ENCODE measurements at places on chromosomes 7 and 10.

- no peak for DNase-seq
Measured at GRCh38 chr10:81136261-81136660, 598.6 kb downstream of the SH2D4B start.

GRCh38 chr10:124630551-124630950, 113.6 kb downstream of the FAM53B start:
- no peak for DNase-seq

- DNase-seq, result peak; percentile 20
Measured at GRCh38 chr7:30727061-30727945, 24.6 kb upstream of the INMT start.

GRCh38 chr10:21791276-21791675, 212.3 kb downstream of the DNAJC1 start:
- no peak for DNase-seq

DNA sequence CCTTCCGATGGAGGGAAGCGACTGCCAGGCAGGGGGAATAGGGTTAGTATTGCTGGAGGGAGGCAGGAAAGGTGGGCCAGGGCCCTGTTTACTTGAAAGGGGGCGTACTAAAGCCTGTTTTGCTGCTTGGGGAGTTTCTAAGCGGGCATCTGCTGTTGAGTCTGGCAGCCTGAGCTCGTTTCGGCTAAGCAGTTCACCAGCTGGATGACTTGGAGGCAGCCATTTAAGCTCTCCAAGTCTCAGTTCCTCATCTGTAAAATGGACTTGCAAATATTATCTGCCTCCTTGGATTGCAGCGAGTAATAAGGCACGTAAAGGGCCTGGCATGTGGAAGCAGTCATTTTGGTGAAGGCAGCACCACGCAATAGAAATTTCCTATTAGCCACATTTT, 44.0 kb downstream of the LDB3 start:
- no peak for DNase-seq

DNA sequence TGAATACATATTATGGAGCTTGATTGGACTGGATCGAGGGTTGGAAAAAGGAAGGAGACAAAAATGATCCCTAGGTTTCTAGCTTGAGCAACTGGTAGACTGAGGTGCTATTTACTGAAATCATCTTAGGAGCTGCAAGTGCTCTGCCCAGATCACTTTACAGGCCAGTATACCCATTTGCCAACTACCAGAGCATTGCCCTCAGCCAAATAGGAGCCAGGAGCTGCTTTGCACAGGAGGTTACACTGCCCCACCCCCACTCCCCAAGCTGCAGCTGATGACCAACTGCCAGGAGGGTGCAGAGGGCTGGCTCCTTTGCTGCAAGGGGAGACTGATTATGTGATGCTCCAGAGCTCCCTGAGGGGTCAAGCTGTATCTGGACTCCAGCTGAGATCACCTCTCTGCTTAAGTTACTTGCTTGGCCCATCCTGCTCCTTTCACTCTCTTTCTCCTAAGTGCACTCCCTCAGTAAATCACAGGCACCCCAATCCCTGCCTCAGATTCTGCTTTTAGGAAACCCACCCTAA, 275.4 kb downstream of the ZEB1 start:
- DNase-seq, result no peak

DNA sequence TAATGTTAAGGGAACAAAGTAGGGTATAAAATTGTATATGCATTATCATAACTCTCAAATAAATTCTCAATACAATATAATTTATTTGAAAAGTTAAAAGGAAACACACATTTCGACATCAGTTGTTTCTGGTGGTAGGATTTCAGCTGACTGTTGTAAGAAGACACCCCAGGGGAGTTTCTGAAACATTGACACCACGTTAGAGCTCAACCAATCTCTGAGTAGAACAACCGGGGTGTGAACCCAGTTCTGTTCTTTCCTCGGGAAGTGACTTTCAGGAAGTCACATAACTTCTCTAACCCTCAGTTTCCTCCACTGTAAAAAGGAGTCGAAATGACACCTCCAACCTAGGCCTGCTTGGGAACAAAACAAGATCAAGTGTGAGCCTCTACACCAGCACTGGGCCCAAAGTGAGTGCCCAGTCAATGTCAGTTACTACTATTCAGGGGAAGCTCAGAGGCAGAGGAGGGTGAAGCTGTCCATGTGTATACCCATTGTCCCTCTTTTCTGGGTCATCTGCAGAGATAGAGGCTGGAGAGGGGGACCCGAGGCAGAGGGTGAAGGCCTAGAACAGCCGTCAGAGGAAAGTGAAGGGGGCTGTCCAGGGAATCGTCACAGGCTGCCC, 67.1 kb downstream of the AOAH start:
- no peak for DNase-seq

- DNase-seq, result no peak
Measured at GRCh38 chr7:138954545-138955475, 26.4 kb downstream of the KIAA1549 start.

DNA sequence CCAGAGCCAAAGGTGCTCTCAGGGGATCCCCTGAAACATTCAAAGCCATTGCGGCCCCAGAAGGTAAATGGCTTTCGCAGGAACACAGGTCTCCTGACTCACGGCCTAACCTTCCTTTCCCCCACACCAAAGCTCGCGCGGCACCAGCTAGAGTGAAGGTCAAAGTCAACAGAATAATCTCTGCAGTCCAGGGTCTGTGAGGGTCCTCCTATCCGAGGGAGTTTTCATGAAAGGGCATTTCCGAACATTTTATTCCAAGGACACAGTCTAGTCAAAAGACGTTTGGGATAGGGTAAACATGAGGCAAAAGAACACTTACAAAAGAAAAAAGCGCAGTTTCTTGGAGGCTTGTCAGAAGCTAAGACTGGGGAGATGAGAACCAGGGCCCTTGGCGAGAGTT, 559 bp upstream of the STEAP2 start:
- no peak for DNase-seq

DNA sequence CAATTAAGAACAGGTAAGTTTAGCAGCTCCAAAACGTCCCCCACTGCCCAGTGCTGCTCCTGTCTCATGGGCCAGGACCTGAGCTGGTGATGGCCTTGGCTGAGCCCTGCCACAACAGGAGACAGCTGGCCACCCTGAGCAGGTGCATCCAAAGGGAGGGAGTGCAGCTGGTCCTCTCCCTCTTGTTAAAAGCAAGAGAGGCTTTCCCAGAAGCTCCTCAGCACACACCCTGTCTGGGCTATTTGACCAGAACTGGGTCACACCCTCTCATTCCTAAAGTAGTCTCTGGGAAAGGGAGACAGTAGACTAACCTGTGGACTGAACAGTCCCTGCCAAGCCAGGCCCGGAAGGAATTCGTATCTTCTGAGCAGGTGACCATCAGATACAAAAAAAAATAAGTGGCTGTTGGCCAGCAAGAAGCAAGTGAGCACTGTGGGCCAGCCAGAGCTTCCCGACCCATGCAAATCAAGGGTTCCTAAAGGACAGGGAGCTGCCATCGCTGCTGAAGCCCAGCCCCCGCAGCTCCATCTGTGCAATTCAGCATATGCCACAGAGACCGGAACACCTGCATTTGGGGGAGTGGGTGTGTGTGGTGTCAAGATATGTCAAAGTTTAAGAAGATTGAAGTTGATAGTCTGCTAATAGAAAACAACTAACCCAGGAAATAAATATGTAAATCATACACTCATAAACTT, 2.1 kb upstream of the TMEM72 start:
- no peak for DNase-seq

- no peak for DNase-seq
Measured at GRCh38 chr10:130761788-130762301, 549.7 kb downstream of the TCERG1L start.

- no peak for DNase-seq
Measured at GRCh38 chr10:69801094-69801433, 642 bp upstream of the COL13A1 start.

DNA sequence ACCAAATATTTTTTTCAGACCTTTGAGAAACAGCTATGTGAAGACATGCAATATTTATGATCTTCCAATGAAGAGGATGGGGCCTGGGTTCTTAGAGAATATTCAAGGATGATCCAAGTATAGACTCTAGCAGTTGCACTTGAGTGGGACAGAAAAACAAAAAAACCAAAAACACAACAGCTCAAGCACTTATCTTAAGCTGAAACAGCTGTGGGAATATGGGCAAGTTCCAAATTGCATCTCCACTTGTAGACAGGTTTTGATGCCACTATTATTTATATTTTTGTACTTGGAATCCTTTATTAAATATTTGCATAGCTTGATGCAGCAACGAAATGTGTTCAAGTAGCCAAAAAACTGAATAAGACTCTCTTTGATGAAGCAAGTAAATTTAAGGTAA, 2.2 kb upstream of the PDK4 start:
- DNase-seq, result no peak

GRCh38 chr10:24133835-24134234, 75.1 kb upstream of the KIAA1217 start:
- no peak for DNase-seq

DNA sequence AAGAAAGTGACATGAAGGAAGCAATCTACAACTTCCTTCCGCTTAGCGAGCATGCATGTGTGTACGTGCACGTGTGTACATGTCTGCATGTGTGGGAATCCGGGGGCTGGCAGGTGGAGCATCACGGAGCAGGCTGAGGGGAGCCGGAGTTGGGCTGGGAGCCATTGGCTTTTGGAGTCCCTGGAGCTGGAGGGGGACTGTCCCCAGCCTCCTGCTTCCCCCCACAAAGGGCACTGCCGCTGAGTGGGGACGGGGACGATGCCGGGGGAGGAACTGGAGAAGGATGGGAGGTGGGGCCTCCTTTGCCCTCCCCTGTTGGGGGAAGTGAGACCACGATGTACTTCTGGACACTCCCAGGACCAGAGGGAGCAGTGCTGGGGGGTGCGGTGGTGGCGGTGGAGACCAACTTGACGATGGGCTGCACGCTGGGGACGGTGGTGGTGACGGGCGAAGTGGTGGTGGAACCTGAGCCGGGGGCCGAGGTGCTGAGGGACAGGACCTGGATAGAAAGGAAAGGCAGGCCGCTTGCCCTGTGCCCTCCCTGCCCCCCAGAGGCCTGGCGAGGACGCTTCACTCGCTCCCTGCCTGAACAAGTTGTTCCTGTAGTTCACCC, 5.8 kb downstream of the AP4M1 start:
- no peak for DNase-seq

DNA sequence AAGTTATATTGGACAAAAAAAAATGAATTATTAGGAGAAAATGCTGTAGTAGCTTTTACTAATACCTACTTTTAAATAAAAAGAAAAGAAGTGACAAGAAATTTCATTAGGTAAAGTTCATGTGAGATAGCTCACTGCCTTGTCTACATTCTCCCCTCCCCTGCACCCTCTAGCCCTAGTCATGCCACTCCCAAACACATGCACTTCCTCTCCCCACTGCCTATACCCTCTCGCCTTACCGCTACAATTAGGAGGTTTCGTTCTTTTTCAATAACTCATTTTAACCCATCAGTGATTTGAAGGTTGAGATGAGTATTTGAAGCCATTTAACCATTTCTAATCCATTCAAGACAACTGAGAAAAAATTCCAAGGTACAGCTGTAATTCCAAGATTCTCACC, 75.3 kb downstream of the HIBADH start:
- no peak for DNase-seq

GRCh38 chr10:93376372-93377293, 105.5 kb downstream of the MYOF start:
- no peak for DNase-seq

DNA sequence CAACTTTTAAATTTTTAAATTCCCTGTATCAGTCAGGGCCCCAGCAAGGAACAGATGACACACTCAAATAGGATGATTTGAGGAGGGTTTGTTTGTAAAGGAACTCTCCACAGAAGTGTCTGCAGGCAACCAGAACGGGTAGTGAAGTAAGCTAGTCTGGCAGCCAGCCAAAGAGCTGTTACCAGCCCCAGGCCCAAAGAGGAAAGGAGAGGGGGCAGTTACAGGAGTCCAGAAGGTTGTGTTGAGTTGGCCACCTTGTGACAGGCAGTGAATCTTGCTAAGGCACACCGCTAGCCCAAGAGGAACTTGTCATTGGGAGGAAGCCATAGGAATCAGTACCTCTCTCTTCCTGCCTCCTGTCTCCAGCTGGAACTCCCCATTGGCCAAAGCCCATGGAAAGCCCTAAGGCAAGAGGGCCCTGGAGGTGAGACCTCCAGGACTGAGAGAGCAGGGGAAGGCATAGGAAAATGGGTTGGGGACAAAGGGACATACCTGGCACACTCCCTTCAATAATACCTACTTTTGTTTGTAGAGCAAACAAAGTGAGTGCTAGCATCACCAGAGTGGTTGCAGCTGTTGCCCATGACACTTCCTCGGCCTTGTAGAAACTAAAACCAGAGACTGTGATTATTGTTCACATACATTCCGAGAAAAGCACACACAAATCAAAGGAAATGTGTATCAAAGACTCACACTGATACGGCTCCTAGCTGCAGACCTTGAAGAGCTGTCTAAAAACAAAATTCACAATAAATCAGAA, 25.4 kb upstream of the GATAD1 start:
- no peak for DNase-seq

GRCh38 chr7:43314379-43315158, 202.1 kb downstream of the HECW1 start:
- no peak for DNase-seq
